ENCODE measurements at places on chromosomes 7 and 10.

- DNase-seq, result no peak
Measured at GRCh38 chr10:49207113-49207512, 18.9 kb upstream of the TMEM273 start.

DNA sequence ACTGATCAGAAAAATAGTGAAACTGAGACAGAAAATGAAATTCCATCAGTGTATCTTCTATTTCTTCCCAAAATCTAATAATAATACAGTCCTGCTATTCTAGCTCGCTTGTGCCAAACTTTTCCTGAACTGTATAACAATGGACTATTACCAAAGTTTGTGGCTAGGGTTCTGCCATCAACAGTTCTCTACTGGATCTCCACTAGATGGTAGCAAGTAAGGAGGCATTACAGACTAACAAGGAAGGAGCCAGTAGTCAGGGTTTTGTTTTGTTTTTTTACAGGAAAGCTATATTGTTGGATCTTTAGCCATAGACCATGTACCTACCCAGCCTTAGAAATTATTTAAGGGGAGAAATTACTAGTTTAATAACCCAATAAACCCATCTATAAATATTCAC lies 10.8 kb downstream of the MTERF1 start:
- no peak for DNase-seq

DNA sequence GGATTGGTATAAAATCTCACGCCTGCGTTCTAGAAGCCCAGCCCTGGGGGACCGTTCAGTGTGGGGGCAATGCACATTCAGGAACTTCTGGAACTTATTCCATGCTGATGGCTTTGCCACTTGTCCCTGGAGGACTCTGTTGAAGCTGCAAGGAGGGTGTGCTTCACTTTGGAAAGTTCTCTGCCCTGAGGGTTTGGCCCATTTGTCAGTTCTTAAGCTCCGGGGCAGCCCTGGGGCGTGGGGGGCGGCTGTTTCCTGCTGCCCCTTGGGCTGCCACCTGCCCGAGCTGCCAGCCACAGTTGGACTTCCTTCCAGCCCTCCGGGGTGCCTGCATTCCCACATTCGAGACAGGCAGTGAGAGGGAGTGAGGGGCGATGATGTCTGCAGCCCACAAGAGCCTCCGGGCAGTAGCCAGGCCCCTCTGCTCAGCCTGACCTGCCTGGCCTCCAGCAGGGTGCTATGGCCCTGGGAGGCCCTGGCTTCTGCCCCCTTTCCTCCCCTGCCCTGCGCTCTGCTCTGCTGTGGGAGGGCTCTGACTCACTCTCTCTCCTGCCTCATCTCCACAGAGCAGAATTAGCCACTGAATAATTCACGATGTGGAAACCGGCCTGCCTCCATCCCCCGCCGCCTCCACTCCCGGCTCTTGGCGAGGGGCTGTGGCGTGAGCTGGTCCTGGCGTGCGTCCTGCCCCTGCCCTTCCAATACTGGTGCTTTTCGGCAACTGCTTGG lies 1.9 kb downstream of the TTYH3 start:
- no peak for DNase-seq

DNA sequence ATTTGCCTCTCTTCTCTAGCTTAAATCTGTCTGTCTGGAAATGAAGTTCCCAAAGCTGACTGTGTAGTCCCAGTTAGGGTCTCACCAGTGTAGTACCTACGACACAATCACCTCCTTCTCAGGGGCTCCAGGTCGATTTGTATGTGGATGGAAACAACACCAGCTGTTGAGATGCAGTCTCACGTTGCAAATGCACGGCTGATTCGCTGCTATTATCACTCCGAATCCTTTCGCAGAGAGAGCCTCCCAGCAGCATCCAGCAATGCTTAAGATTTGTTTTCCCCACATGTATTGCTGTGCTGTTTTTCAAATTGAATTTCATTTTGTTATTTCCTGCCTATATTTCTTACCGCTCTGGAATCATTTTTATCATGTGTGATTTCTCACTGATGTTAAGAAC lies 16.3 kb downstream of the VSTM4 start:
- DNase-seq, result no peak

GRCh38 chr7:40135317-40135610 lies 459 bp downstream of the SUGCT start:
- DNase-seq, result no peak

DNA sequence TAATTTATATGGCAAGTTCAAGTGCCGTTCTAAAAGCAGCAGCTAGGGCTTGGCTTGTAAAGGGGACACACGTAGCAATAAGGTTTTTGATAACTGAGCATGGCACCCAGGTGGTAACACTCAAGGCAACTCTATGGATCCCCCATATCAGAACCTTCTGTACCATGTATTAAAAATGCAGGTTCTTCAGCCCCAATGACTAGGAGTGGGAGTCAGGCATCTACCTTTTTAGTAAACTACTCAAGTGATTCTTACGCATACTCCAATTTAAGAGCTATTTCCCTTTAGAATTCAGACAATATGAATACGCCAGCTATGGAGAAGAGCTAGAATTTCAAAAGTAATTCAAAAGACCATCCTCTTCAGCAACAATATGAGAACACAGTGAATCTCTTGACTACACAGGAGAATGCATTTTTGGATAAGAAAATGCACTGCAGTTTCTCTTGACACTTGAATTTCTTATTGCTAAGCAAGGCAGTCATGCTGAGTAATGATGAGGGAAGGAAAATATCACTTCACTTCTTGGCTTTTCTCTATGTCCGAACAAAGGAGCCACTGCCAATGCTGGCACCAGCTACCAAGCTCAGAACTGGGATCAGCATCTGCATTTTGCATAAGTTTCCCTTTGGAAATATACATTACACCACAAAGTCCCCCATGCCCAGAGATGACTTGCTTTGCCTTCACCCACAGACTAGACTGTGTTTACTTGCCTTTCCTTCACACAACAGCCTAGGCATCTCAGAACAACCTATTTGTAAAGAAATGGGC lies 53.5 kb downstream of the ABLIM1 start:
- DNase-seq, result no peak

GRCh38 chr10:61944410-61945147 lies 43.1 kb downstream of the ARID5B start:
- DNase-seq, result no peak

GRCh38 chr10:17506856-17507471 lies 52.6 kb upstream of the ST8SIA6 start:
- no peak for DNase-seq

- no peak for DNase-seq
Measured at GRCh38 chr7:98995523-98996149, 117.3 kb downstream of the TRRAP start.

DNA sequence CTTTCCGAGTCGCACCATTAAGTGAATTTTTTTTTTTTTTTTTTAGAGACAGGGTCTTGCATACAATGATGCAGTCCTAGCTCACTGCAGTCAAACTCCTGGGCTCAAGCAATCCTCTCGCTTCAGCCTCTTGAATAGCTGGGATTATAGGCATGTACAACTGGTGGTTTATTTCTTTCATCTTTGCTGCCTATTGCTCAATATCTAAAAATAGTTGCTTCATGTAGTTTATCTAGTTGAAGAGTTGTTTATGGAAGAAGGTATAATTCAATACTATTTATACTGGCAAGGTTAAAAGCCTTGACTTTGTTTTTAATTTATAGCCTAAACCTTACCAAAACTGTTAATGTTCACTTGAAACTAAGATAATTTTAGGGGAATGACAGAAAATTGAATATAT lies 66.9 kb downstream of the SEMA3D start:
- DNase-seq, result no peak

DNA sequence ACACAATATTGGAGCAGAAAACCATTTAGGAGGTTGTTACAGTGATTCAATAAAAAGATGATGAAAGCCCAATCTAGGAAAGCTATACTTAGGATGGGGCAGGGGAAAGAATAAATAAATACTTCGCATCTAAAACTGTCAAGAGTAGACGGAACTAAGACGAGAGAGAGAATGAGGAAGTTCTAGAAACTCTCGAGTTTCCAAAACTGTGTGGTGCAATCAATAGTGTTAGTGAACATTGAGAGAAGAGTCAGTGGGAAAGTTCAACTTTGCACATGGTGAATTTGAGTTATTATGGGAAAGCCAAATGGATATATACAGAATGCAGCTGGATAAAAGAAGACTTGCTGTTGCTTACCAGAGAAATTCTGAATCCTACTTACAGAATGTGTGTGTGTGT lies 133.8 kb upstream of the MEOX2 start:
- DNase-seq, result no peak

DNA sequence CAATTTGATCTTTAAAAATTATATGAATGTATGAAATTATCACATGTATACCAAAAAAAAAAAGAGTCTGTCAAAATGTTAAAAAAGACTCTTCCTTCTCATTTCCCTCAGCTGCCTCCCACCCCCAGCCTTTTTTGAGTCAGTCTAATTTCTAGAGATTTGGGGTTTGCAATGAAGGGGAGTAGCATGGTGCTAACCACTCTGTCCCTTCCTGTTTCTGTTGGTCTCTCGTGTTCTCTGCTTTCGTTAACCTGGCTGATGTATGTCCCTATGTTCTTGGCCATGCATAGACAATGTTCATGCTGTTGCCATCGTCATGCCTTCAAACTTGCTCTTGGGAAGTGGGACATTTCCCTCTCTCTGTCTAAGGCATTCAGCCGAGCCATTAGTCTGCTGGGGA lies 474.1 kb downstream of the LRMDA start:
- DNase-seq, result no peak
